ENCODE measurements at places on chromosomes 12 and 14.

DNA sequence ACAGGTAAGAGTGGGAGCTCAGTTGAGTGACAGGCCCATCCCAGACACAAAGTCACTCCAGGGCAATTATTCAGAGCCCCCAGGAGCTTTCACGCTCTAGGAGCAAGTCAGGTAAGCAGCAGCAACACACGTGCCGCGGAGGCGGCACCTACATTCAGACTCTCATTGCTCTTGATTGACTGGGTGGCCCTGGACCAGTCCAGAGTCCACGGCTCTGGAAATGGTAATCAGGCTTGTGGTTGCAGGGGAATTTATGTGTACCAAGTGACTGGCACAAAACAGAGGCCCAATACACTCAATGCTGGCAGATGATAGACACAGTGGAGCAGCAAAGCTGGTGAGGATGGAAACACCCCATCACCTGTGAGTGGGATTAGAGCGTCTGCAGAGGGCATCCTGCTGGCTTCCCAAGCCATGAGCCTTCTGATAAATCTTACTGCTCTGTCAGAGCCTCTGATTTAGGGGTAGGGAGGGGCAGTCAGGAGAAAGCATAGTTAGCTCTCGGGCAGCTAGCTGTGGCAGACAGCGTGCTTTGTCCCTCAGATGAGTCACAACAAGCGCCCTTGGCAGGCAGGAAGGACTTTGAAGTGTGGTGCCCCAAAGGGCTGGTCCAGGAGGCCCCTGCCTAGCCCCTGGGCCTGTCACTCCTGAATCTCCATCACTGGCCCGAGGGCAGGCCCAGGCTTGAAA is 344.7 kb downstream of the CACNA1C start:
- DNase-seq = no peak

GRCh38 chr12:52437508-52437907 is 3.3 kb upstream of the KRT75 start:
- DNase-seq = no peak

DNA sequence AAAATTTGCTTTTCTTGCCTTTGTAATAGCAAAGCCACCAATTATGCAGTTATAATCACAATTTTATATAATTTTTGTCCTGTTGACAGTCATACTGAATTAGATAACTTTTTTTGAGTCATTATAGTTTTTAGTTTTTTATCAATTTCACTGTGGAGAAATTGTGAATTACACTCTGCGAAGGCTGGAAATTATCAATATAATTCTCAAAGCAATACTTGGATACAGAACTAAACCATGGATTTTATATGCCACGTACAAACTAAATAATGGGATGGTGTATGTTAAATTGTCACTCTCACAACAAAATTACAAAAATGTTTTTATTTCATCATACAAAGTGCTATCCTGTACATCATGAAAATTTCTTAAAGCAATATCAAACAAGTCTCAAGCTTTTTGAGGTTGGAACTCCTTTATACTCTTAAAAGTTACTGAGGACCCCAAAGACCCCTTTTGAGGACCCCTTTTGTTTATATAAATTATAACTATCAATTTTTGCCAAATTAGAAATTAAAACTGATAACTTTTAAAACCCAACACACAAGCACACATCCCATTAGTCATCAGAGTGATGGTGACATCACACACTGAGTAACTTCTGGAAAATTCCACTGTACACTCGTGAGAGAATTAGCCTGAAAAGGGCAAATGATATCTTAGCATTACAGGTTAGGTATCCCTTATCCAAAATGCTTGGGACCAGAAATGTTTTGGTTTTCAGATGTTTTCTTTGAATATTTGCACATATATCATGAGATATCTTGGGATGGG is 19.8 kb upstream of the AQP2 start:
- no peak for DNase-seq

- no peak for DNase-seq
Observed at GRCh38 chr14:40920380-40920779, 686.3 kb upstream of the LRFN5 start.

GRCh38 chr12:69290545-69291277 is 51.3 kb downstream of the CPSF6 start:
- peak; percentile 58 for DNase-seq

- peak; percentile 53 for DNase-seq
Observed at GRCh38 chr14:85531141-85531586, 1.2 kb downstream of the FLRT2 start.

DNA sequence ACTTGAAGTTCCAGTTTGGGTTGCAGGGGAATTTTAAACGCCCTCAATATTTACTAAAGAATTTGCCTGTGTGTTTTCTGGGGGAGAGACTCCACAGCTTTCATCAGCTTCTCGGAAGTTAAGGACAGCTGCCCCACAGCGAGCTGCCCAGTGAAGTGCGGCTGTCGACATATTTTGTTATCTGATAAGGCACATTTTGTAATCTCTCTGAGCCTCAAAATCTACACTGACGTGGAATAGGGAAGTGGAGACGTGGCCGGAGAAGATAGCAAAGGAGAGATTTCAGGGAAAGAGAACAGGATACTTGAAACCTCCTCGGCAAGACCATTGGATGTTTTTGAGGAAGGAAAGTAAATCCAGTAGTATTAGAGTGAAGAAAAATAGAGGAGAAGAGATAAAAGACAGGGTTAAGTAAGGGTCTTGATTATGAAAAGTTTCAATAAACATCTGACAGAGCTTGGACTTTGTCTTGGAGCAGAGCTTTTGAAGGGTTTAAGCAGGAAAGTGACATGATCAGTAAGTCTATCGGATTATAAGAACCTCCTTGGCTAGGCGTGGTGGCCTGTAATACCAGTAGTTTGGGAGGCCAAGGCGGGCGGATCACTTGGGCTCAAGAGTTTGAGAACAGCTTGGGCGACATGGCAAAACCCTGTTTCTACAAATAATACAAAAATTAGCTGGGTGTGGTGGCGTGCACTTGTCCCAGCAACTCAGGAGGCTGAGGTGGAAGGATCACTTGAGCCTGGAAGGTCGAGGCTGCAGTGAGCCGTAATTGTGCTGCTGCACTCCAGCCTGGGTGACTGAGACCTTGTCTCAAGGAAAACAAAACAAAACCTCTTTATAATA is 1.1 kb downstream of the POLR3B start:
- DNase-seq = no peak

DNA sequence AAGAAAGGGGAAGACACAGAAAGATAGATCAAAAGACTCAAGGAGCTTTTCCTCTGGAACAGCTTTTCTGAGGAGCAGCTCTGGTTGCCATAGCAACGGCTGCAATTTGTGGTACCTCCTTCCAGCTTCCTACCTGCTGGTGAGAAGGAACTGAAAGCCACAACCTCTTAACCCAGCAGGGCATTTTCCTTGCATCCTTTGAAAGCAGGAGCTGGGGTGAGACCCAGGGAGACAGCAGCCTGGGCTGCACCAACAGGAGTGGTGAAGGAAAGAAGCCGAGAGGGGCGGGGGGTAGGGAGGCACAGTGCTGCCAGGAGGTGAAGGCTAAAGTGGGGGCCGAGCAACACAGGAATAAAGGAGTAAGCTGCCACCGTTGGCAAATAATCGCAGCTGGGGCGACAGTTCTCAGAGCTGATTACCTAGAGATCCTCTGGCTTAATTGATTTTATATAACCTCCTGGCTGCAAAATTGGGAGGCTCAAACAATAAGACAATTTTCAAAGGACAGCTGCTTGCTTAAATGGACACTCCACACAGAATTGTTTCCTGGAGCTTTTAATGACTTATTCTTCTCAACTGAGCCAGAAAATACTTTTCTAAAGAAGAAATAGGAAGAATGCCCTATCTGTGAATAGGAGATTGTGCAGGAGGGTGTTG is 129.4 kb downstream of the RPAP3 start:
- no peak for DNase-seq

DNA sequence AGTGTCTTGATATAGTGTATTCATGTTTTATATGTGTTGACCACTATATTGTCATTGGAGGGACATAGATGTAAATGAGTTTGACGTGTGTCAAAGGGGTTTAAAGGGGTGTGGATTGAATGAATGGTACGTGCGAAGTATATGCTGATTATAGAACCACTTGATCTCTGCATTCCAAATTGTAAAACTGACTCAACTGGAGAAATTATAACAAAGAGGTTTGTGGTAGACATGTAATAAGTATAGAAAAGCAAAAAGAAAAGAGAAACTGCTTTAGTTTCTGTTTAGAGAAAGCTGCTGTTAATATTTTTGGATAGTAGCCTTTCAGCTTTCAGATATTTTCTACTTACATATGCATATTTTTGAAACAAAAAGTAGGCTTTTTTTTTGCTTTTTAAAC is 8.9 kb upstream of the MYRFL start:
- no peak for DNase-seq

Data from renal cortex interstitium (tissue), 15 donors.